ENCODE measurements at places on chromosomes 1 and 21.

DNA sequence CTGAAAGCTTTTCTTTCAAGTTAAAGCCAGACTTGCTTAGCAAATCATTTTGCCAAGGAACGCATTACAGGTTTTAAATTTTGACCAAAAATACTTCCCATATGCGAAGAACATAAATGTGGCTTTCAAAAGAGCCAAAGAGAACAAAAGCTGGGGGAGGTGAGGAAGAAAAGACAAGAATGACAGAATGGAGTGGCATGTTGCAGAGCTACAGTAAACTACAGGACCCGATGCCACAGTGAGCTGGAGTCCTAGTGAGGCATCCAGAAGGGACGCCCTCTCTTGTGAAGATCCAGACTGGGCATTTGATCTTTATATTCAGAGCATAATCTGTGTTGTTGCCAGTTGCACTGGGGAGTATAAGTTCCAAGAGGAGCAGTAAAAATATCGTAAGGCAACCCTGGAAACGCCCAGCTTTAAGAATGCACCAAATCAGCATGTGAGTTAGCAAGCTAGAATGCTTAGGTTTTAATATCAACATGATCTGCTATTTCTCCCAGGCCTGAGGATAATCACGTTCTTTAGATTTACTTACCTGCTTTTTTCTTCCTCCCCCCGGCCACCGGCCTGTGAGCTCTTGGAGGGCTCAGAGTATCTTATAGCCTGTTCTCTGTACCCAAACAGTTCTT is 48.4 kb upstream of the HOOK1 start:
- DNase-seq = no peak

DNA sequence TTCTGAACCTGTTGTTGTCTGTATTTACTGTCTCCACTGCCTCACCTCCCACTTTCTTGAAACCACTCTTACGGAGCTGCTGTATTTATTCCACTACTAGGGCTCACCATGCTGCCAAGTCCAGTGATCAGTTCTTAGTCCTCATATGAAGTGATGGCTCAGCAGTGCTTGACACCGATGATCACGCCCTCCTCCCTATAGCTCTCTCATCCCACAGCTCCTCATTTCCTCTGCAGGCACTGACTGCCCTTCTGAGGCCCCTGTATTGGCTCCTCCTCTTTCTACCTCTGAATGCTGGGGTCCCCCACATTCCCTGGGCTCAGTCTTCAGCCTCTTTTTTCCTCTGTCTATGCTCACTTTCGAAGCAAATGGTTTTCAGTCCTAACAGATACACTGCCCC is 3.4 kb downstream of the CLCA1 start:
- DNase-seq = no peak

- DNase-seq = no peak
These were observed 14.3 kb downstream of the PDZK1 start for GRCh38 chr1:145692785-145693443.

- DNase-seq = no peak
These were observed 25.6 kb downstream of the MATN1 start for GRCh38 chr1:30697571-30698376.

GRCh38 chr1:4784761-4785160 is 130.4 kb downstream of the AJAP1 start:
- DNase-seq = no peak

DNA sequence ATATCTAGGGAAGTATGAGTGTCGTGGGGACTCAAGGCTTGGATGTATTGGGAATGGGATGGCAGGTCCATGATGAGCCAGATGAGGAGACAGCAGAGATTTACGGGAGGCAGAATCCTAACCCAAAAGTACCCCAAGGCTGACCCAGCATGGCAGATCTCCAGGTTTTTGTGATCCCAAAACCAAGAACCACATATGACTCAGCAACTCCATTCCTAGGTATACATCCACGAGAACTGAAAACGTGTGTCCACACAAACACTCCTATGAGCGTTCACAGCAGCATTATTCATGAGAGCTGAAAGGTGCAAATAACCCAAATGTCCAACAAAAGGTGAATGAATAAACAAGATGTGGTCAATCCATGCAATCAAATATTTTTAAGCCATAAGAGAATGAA is 201.5 kb downstream of the KAZN start:
- no peak for DNase-seq

DNA sequence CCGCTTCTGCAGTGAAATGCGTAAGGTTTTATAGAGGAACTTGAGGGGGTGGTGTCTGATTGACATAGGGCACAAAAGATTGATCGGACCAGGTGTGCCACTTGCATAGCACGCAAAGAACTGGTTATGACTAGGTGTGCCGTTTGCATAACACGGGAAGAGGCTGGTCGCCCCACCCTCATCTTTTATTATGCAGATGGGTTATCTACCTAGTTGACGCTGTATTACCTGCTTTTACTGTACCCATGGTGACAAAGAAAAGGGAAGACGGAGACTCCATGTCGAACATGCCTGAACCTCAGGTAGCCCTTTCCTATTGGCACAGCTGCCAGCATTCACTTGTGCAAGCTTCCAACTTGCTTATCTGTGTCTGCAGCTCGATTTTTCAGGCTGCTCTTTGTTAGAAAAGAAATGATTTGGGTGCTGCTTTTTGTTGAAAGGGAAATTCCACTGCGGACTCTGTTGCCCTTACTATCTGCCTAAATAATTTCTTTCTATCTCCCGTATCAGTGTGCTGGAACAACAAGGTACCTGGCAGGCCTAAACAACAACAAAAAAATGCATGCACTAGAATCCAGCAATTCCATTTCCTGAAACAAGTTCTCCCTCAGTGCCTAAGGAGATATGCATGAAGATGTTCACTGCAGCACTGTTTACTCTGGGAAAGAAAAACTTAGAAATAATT is 194.4 kb upstream of the KAZN start:
- no peak for DNase-seq

- no peak for DNase-seq
These were observed 470 bp upstream of the NAXE start for GRCh38 chr1:156591181-156591431.

DNA sequence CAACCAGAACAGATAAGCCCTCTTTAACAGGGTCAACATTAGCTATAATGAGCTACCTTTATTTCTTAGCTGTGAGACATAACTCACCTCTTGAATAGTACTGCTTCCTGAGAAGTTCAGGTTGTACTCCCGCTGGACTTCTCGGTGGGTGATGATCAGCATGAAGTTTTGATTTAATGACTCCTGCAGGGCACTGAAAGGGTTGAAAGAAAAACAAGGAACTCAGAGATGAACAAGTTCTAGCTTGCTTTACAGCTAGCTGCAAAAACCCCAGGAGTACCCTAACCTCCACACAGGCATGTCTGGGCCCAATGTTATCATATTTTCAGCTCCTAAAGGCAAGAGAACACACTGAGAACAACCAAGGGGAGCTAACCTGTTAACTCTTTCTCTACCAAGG is 254.4 kb downstream of the FAF1 start:
- DNase-seq = no peak

GRCh38 chr1:184485751-184486723 is 99.2 kb downstream of the C1orf21 start:
- DNase-seq = no peak

DNA sequence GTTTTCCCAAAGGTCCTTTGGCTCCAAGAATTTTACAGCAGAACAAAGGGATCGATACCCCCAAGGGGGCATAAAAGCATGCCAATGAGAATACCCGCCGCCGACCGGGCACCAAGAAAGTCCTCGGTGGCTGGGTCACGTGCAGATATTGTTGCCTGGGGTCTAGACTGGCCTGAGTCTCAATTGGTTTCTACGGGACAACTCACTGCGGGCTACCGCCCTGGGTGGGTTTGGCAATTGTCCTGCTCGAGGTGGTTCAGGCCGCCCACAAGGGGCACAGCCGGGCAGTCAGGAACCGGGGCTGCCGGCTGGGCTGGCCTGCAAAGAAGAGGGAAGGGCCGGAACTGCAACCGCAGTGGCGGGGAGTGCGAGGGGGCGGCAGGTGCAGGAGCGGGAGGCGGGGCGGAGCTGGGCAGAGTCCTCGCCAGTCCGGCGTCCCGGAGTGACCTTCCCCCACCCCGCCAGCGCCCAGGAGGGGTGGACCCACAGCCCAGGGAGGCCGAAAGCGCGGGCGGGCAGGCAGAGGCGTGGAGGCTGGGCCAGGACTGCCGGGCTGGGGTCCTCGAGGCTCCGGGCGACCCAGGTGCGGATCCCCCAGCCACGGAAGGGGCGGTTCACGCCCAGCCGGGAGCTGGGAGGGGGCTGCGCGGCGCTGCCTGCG is 926 bp upstream of the ATP1B1 start:
- DNase-seq = no peak

GRCh38 chr1:90732136-90732535 is 15.0 kb upstream of the BARHL2 start:
- no peak for DNase-seq

- no peak for DNase-seq
These were observed 62.0 kb downstream of the TRABD2B start for GRCh38 chr1:47935163-47935562.

GRCh38 chr1:93603106-93603505 is 78.5 kb downstream of the BCAR3 start:
- DNase-seq = no peak

DNA sequence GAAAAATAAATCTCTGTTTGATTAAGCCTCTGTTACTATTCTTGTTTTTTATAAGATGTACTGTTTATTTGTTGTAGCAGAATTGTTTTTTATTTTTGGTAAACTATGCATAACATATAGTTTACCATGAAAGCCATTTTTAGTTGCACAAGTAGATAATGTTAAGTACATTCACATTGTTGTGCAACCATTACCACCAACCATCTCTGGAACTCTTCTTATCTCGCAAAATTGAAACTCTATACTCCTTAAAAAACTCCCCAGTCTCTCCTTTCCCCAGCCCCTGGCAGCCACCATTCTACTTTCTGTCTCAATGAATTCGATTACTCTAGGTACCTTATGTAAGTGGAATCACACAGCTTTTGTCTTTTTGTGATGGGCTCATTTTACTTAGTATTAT is 27.4 kb upstream of the UHMK1 start:
- no peak for DNase-seq

GRCh38 chr1:152018537-152018936 is 18.3 kb downstream of the S100A11 start:
- no peak for DNase-seq

GRCh38 chr21:46004168-46004861 is 22.7 kb downstream of the COL6A1 start:
- DNase-seq = no peak

- no peak for DNase-seq
These were observed 78.9 kb downstream of the DSCAM start for GRCh38 chr21:40768056-40768455.

DNA sequence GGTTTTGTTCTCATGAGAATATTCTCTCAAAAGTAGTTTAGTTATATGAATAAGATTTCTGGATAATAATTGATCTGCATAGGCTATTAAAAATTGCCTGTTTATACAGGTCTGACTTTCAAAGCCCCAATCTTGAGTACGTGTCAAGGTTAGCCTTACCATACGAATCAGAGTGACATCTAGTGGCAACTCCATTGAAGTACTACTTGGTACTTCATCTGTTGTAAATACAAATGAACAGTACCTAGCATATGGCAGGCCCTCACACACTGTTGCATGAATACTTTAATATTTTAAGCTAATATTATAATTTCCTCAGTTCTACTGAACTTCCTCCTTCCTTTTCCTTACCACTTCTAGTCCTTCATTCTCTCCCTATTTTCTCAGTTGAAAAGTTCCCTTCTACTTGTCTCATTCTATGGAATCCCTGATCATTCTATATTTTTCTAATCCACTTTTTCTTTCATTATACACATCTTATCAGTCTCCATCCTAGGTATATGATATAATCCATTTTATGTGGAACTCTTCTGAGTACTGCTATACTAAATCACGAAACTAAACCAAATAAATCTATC is 101.2 kb downstream of the AKT3 start:
- DNase-seq = peak; percentile 64

- DNase-seq = no peak
These were observed 244.4 kb downstream of the LRRIQ3 start for GRCh38 chr1:73953586-73953985.

DNA sequence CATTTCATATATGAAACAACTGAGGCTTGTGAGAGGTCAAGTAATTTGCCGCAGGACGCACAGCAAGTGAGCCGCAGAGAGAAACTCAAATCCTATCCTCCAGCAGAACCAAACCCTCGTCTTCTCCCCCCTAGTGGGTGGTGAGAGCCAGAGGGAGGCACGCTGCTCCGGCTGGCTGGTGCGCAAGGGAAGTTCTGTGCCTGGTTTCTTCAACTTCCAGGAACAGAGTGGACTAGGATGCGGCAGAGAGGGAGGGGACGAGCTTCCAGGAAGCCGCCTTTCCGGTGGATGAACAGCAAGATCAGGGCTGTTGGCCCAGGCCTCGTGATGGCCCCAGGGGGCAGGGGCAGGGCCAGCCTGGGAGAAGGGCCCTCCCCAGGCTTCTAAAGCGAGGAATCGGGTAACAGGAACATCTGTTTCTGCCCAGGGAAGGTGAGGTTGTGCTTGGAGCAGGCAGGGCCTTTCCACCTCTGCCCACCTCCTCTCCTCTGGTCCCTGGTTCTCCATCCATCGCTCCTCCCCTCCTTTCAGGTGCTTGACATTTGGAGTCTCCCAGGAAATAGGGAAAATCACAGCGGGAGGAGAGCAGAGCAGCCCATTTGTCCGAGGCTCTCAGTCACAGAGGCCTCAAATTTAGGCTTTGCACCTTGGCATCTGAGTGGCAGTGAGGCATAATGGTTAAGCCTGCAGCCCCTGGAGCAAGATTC is 16.8 kb upstream of the PDIK1L start:
- no peak for DNase-seq

- no peak for DNase-seq
These were observed 23.8 kb upstream of the CSF1 start for GRCh38 chr1:109886827-109887226.

DNA sequence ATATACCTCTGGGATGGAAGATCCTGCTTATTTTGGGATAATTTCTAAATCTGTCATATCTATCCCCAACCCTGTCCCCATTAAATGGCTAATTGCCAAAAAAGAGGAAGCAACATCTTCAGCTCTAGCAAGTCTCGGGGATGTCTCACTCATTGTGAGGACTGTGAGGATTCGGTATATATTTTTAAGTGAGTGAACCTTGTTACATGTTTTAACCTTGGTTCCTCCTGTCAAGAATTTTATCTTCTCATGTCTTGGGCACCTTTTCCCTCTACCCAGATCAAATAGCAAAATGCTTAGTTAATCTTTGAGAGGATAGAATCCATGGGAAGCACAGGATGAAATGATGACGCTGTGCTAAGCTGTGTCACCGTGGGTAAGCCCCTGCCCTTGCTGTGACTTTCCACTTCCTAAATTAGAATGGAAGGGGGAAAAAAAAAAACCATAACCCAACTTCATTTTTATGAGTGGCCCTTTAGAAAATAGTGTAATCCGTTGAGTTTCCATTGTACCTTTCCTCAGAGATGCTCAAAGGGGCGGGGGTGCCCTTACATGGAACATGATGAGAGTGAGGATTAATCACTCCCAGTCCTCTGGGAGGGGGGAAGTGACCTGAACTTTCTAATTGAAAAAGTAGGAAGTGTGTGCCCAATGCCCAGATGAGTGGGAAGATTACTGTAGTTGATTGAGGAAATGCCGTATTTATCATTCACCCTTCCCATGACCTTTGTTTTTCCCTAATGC is 7.6 kb downstream of the ATP1A1 start:
- no peak for DNase-seq

GRCh38 chr1:204940591-204940990 is 69.9 kb downstream of the NFASC start:
- DNase-seq = no peak
